Activated T-cell treated with anti-CD3 and anti-CD28 coated beads, Interleukin-2, amount 50 U/mL, for 1 hour (primary cell): ENCODE measurements at places on chromosomes 6 and 20.
A peak's percentile ranks its signal among the peaks of the same experiment; 100 is the strongest.

DNA sequence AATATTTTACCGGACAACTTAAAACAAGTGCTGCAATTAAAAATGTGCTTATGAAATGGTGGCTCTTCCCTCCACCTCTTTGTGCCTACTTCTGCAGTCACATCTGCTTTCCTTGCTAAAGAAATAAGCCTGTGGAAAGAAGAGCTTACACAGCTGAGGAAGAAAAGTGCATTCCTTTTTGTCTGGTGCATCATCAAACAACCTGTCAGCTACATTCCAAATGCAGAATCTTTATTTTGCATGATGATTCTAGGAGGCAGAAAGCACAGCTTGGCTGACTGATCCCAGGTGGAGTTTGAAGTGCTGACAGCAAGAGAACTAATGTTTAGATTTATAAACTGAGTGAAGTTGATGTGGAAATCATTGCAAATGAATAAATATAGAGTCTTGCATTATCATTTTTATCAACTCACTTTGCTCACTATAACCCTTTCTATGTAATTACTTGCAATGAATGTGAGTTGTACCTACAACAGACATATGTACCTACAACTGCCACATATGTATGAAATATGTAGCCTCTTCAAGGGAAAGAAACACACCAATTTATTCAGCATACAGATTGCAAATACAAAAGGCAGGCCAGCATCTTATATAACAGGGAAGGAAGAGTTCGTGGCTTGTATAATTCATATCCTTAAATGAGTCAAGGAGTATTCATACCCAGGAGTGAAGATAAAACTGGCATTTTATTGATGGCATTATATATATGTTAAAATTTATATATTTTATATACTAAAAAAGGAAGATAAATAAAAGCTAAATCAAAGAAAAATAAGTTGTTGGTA is 223.4 kb upstream of the MCHR2 start:
- DNase-seq = no peak

GRCh38 chr6:156934069-156934460 is 156.9 kb downstream of the ARID1B start:
- DNase-seq = no peak

GRCh38 chr6:150876598-150876997 is 11.1 kb downstream of the MTHFD1L start:
- no peak for DNase-seq

- no peak for DNase-seq
These were observed 30.7 kb downstream of the C6orf163 start for GRCh38 chr6:87375315-87375714.

DNA sequence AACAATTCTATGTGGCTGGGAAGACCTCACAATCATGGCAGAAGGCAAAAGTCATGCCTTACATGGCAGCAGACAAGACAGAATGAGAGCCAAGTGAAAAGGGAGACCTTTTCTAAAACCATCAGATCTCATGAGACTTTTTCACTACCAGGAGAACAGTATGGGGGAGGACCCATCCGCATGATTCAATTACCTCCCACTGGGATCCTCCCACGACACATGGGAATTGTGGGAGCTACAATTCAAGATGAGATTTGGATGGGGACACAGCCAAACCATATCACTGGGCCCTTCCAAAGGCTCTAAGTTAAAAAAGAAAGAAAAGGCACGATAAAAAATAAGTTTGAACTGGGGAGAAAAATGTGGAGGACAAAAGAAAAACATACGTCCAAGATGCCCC is 406.9 kb upstream of the CDH4 start:
- DNase-seq = no peak

- no peak for DNase-seq
These were observed at the start of gene SPINT3 for GRCh38 chr20:45515147-45515913. Gene SPINT3, minus strand, starts transcription at chr20:45515622. Its CDS starts 14 bp downstream, at chr20:45515608.

DNA sequence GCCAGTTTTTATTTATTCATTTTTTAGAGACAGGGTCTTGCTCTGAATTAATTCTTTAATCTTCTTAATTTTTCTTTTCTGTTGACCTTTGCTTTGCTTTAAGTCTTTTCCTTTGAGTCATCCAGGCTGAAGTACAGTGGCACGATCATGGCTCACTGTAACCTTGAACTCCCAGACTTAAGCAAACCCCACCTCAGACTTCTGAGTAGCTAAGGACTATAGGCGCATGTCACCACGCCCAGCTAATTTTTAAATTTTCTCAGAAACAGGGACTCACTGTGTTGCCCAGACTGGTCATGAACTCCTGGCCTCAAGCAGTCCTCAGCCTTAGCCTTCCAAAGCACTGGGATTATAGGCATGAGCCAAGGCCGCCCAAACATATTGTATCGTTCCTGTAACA is 71.3 kb upstream of the GNRH2 start:
- DNase-seq = no peak

GRCh38 chr6:168037242-168037641 is 39.8 kb downstream of the KIF25 start:
- DNase-seq = no peak

GRCh38 chr6:20029979-20030378 is 182.3 kb downstream of the MBOAT1 start:
- no peak for DNase-seq

GRCh38 chr6:142682985-142683384 is 262.0 kb downstream of the HIVEP2 start:
- no peak for DNase-seq

GRCh38 chr6:109034526-109034925 is 60.1 kb downstream of the SESN1 start:
- no peak for DNase-seq

DNA sequence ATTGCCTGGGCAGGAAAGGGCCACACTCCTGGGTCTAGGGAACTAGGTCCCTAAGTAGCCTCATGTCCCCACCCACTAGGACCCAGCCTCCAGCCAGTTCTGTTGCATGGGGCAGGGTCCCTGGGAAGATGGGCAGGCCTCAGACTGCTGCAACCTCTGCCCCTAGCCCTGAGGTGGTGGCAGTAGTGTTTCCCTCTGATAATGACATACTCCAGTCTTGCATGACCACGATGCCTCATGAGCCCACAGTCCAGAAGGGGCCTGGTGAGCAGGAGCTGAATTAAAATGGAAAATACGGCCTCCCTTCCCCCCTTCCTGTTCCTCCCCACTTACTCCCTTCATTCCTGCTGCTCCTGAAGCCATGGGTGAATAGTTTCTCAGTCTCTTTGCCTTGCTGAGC is 36.0 kb upstream of the SCRT2 start:
- no peak for DNase-seq

GRCh38 chr20:20695250-20695816 is 17.1 kb downstream of the RALGAPA2 start:
- DNase-seq = no peak

DNA sequence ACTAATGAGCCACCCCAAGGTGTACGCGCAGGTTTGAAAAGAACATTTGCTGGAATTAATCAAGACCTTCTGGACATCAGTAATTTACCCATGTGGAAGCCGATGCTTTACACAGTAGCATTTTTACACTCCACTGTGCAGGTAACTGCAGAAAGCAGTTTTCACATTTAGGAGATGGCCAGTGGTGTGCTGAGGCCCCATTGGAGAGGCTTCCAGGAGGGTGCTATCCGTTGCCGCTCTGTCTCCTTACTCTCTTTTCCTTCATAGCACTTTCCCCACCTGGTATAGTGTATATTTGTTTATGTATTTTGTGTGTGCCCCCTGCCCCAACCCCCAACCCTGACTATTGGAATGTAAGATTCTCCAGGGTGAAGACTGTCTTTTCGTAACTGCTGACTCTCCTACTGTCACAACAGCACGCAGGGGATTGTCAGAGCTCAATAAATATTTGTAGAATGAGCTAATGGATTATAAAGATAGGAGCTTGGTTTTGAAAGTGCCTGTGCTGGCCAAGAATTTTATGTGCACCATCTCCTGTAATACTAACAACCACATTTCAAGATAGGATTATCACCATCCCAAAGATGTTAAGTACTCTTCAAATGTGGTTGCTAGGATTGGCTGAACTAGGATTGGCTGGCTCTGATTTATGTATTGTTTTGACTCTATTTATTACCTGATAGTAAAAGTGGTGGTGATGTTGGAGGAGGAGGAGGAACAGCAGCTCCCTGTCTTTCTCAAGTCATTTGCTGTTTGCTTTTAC is 74.0 kb upstream of the GLP1R start:
- DNase-seq = no peak

DNA sequence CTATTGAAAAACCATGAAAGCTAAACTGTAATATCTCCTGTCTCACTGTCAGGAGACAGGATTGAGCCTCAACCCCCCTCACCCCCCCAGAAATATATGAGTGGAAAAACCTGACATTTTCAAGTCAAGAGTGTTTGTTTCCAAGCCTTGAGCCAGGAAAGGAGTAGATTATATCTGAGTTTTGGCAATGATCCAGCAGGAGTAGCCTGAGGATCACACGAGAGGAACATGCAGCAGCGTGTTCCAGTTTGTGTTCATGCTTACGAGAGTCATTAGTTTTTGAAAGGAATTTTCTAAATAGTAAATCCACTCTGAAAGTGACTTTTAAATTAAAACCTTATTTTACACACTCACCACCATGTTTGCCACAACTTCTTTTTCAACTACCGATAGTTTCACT is 15.8 kb downstream of the IL22RA2 start:
- DNase-seq = no peak

DNA sequence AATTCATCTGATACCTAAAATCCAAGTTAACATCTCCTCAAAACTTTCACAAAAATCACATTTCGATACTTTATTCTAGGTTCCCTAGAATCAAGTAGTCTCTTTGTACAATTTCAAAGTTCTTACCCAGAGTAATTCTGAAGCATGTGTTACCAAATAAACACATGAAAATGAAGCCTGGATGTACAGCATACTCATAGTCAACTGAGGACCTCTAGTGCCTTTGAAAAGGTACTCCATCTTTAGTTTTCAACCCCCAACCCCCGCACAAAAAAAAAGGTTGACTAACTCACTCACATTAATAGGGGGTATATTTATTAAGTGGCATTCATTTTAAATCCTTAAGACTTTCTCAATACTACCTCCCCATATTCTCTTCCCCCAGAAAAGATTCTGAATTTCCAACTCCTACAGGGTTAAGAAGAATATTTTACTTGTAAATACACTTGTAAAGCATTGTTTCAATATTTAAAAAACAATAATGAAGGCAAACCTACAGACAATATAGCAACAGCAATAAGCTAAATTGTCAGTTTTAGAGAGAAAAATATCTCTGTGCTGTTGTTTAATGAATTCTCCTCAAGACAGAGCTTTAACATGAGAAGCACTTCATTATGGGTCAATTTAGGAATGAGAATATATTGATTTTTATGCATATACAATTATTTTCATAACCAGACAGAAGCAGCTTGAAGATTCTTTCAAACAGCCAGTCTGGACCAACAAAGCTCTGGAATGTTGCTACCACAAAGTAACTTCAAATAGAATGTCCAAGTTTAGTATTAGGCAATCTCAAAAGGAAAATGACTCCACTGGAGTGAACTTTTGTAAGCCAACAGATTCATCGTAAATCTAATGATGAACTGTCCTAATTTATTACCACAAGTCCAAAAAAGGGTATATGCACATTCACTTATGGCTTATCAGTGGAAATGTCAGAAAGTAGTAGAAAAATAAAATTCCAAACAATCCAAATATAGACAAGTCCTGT is 3.3 kb downstream of the PLN start:
- DNase-seq = no peak

DNA sequence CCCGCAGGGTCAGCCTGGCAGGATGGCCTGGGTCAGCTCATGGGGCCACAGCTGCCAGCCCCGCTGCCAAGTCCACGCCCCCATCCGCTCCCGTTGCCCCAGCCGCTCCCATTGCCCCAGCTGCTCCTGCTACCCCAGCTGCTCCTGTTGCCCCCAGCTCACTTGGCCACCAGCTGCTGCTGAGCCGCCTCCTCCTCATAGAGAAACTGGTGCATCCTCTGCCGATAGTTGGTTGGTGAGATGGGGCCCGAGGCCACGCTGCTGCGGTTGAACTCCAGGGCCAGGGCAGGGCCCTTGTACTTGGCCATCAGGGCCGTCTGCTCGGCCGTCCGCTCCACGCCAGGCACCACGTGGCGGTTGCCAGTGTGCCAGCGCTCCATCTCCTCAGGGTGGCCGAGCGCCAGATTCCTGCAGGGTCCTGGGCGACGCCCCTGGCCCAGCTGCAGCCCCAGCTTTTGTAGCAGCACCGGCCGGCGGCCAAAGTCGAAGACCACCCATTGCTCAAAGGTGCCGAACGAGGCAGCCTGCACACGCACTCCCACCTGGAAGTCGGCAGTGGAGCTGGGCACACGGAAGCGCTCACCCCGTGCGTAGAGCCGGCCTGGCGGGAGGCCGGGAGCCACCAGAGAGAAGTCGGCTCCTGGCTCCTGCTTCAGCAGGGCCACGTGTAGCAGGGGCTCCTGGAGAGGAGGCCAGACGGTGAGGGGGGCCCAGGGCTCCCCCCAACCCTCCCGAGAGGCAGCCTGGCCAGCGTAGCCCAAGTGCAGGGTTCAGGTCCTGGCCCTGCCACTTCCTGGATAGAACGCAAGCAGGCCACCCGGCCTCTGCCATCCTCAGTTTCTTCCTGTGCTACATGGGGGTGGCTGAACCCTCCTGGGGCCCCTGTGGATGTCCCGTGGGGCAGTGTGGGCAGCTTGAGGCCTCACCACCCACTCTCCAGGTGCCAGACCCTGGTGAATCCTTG is 4.8 kb downstream of the HELZ2 start:
- no peak for DNase-seq

GRCh38 chr20:2998728-2999127 is 44.7 kb upstream of the GNRH2 start:
- DNase-seq = no peak

DNA sequence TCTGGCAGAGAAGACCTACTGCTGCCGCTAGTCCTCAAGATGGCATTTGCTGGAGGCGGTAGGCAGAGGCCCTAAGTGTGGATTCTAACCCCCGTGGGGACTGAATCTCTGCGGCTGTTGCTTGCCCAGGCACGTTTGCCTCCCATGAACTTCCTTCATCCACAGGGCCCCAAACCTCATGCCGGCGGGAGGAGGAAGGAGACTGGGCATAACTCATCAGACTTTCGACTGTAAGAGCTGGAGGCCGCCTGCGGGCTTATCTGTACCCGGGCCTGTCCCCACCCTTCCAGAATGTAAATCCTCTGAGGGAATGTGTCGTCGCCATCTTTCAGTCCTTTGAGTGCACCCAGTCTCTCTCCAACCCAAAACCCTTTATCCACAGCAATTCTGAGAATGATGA is 990 bp downstream of the ZFP57 start:
- DNase-seq = no peak

DNA sequence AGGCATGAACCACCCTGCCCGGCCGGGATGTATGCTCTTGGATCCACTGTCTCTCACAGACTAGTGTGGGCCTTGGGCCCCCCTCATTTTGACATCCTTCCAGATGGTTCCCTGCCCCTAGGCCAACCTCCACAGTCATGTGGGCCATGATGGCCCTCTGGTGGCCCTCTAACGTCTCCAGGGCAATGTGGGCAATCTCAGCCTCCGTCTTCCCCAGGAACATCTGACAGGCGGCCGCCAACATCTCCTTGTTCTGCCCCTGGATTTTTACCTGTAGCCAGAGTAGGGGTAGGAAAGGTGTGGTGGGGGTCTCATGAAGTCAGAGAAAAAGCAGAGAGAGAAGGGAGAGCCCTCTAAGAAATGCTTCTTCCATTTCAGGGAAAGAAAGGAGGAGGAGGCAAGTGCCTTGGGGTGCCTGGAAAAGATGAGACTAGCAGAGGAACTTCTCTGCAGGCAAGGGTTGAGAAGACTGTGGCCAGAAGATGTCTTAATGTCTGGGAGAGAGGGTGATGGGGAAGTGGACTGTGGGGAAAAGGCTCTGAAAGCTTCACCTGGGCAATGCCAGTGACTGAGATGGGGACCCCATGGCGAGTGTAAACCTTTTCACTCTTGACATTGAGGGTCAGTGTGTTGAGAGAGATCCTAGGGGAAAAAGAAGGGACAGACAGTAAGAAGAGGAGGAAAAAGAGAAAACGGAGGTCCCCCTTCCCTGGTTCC is 1.3 kb downstream of the FLOT1 start:
- no peak for DNase-seq

- peak; percentile 15 for DNase-seq
These were observed 126.9 kb downstream of the MRPL14 start for GRCh38 chr6:44000164-44000842.
